ENCODE measurements at places on chromosomes 11 and 22. TPM values are rescaled to one million over a fixed set of nuclear protein-coding genes. Genes with fewer than 3 reads are reported as not detected.

HEPN1 gene
- total RNA-seq, result not detected

HBE1 gene
- not detected for total RNA-seq

- no peak for DNase-seq
- no peaks in the 10 kb centered on the region for H3K36me3 ChIP-seq
- no peaks in the 10 kb centered on the region for H3K4me1 ChIP-seq
- H3K27ac ChIP-seq, result no peak overlapping the region
- H3K27me3 ChIP-seq, result no peaks in the 10 kb centered on the region
Measured at GRCh38 chr11:26712497-26712896, 9.4 kb downstream of the SLC5A12 start.

DNA sequence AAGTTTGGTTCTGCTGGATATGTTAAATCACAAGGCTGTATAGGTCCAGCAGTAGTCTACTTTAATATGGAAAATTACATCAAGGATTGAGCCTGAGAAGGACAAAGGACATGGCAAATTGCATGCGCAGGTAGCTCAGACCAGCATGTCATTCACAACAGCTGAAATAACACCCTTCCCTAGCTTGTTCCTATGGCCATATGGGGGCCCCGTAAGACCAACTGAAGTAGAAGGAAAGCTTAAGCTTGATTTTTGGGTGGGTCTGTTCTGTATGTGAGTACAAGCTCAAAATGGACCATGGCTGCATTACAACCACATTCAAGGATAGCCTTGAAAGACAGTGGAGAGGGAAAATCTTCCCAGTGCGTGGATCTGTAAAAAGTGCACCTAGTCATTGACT, 20.6 kb upstream of the PDE3B start:
- no peaks in the 10 kb centered on the region for H3K36me3 ChIP-seq
- H3K4me3 ChIP-seq, result no peak overlapping the region
- no peak overlapping the region for H3K27ac ChIP-seq
- H3K27me3 ChIP-seq, result no peaks in the 10 kb centered on the region

DNA sequence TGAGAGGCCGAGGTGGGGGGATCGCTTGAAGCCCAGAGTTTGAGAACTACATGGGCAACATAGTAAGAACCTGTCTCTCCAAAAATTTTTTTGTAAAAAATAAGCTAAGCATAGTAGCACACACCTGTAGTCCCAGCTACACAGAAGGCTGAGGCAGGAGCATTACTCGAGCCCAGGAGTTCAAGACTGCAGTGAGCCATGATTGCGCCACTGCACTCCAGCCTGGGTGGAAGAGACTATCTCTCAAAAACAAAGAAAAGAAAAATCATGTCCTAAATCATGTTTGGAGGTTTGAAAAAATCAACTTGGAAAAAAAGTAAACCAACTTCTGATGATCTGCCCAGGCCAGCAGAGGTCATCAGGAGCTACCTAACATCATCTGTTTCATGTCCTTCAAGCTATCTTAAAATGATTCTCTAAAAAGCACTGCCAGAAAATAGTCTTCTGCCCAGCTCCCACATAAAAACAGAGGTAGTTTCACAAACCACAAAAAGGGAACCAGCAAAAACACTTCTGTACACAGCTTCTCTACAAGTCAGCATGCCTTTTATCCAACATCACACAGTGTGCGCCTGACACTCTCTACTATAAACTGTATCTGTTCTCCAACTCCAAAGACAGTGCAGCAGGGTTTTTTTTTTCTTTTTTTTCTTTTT, 165.0 kb downstream of the SOX6 start:
- no peaks in the 10 kb centered on the region for H3K36me3 ChIP-seq
- no peak for DNase-seq
- H3K4me3 ChIP-seq, result no peak overlapping the region
- H3K27me3 ChIP-seq, result no peaks in the 10 kb centered on the region
- H3K4me1 ChIP-seq, result no peaks in the 10 kb centered on the region
- no peak overlapping the region for H3K27ac ChIP-seq

DNA sequence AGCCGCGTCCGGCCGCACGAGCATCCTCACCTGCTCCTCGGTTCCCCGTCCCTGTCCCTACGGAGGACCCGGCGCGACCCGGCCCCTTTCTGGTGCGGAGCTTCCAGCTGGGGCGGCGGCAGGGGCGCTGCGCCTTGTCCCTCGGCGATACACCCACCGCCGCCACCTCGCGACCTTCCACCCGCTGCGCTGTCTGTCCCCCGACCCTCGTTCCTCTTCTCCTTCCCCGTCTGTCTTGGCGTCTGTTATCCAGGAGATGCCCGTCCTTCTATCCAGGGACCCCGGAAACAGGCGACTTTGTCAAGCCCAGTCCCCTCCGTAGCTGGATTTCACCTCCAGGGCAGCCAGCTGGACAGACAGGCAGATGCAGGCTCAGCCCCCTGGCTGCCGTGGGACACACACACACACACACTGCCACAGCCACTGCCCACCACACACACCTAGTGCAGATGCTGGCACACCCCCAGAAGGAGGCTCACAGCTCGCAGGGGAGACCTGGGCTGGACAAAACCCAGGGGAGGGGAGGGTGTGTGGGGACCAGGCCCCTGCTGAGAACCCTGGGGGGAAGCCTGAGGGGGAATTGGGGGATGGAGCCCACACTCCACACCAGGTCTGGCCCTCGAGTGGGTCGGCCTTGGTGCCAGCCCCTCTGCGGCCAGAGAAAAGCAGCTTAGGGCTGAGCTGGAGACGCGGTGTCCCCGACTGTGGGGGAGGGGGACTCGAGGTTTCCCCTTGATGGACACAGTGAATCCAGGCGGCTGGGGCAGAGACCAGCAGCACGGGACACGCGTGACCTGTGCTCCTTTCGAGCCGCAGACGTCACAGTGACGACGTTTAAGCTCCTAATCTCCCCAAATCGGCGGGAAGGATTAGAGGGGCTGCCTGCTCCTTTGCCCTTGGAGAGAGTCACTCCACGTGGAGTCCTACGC, 788 bp downstream of the DRD4 start:
- no peaks in the 10 kb centered on the region for H3K4me1 ChIP-seq
- no peaks in the 10 kb centered on the region for H3K36me3 ChIP-seq
- H3K27ac ChIP-seq, result no peak overlapping the region
- H3K4me3 ChIP-seq, result peak overlapping the region; percentile 46
- DNase-seq, result no peak
- no peaks in the 10 kb centered on the region for H3K27me3 ChIP-seq

All from Peyer's patch (tissue), 4 donors.